ENCODE measurements at places on chromosomes 5 and 9. TPM values are rescaled to one million over a fixed set of nuclear protein-coding genes. Genes with fewer than 3 reads are reported as not detected.
A peak's percentile ranks its signal among the peaks of the same experiment; 100 is the strongest.

DNA sequence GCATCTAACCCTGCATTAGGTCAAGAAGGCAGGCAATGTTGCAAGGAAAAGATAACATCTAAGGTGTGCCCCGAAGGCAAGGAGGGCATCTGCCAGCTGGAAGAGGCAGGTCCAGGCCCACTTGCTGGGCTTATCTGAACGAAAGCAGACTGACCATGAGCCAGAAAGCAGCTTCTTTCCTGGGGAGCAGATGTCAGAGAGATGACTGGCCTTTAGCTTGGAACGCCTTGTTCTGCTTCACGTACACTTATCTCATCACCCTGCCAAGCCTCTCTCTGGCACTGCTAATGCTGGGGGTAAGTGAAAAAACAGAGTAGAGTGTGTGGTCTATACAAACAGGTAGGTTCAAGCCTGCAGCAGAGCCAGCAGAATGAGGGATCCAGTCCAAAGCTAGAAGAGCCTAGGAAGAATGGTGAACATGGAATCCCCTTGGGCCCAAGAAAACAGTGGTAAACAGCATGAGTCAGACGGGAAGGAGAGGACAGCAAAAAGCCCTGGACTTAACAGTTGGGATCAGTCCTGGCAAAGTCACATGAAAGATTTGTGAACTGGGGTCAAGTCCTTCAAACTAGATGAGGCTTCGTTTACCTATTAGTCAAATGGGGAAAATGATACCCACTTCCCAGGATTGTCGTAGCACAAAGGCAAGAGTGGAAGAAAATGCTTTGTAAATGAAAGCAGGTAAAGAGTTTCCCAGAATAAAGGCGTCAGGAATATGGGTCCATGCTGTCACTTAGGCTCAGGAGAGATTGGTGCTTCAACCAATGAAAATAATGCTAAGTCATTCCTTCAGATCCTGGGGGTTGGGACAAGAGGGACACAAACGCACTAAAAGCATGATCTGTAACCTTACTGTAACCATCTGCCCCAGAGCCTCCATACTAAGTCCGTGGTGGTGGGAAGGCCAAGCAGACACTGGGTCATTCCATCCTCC lies 200.9 kb downstream of the SLIT3 start:
- DNase-seq = no peak

- no peak for DNase-seq
Measured at GRCh38 chr9:114158482-114159130, 3.3 kb downstream of the COL27A1 start.

DNA sequence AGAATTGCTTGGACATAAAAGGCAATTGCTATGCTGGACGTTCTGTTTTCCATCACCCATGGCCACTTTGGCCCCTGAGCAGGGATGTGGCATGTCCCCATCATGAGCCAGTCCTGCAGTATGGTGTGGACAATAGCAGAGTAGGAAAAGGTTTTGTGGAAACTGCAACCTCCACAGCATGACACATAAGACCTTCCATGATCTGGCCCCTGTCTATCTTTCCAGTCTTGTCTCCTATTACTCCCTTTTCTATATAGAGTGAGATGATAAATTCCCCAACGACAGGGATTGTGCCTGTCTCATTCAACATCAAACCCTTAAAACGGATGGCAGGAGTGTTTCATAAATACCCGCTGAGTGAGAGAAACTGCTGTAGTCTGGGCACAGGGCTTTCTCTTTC lies 174.7 kb upstream of the PTCH1 start:
- DNase-seq = no peak

- no peak for DNase-seq
Measured at GRCh38 chr5:168207450-168208029, 83.9 kb upstream of the WWC1 start.

DNA sequence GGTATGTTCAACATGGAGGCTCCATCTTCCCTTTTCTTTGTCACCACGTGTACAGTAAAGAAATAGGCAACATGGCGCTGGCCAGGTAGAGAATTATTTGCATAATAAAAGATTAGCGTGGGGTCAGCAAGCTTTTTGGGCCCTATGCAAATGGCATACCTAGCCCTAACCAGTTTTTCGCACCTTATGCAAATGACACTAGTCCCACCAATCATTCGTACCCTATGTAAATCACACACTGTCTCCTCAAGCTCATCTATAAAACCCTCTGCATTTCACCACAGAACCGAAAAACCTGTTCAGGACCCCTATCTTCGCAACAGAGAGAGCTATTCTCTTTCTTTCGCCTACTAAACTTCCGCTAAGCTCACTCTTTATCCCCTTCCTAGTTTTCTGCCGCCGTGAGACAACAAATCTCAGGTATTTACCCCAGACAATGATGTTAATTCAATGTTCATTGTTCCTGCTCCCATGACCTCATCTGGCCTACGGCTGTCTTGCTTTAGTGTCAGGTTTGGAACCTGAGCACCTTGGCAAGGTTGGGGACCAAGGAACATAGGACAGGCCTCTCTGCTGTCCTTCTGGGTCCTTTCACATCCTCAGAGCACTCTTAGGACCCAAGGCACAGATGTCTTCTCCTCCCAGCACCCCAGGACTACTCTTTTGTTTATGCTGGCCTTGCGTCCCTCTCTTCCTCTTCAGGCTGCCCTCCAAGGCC lies 180.7 kb upstream of the RAI14 start:
- DNase-seq = no peak

GRCh38 chr9:129432297-129433154 lies 188.4 kb downstream of the C9orf50 start:
- DNase-seq = peak; percentile 29

- peak; percentile 93 for DNase-seq
Measured at GRCh38 chr9:129052592-129052991, 16.2 kb downstream of the MIGA2 start.

GRCh38 chr9:93898026-93898425 lies 57.1 kb downstream of the BARX1 start:
- no peak for DNase-seq

DNA sequence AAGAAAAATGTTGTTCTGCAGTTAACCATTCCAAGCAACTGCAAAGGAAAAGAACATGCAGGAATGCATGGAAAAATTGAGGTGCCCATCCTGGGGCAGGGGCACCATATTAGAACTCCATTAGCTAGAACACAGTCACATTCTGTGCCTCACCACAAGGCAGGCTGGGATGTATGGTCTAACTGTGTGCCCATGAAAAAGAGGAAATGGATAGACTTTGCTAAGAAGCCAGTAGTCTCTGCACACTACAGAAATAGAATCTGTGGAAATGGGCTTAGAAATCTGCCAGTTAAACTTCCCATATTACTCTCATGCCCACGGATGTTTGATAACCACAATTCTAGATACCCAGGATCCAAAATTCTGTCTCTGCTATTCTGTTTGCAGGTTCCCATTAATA lies 423.8 kb upstream of the SMARCA2 start:
- no peak for DNase-seq

DNA sequence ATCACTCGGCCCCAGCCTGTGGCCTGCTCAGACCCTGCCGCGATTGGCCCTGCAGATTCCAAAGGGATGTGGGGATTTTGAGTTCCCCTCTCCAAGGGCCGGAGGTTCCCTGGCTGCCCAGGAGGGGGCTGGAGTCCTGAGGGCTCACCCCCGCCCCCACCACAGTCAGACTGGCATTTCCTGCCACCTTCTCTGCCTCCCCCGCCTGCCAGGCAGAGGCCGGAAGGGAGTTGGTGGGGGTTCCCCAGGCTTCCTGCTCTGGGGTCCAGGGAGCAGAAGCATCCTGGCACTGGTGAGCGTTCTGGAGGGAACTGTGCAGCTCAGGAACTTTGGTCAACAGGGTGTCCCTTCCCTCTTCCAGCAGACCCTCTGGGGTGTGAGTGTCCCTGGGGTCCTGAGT lies 70.6 kb downstream of the RXRA start:
- no peak for DNase-seq

- DNase-seq = no peak
Measured at GRCh38 chr5:157471709-157472108, 11.7 kb downstream of the NIPAL4 start.

- no peak for DNase-seq
Measured at GRCh38 chr9:33659921-33660320, 135.4 kb upstream of the PRSS3 start.

GRCh38 chr5:138338411-138339090 lies 485 bp downstream of the FAM53C start:
- no peak for DNase-seq

- DNase-seq = no peak
Measured at GRCh38 chr5:149153751-149154610, 12.7 kb downstream of the ABLIM3 start.

GRCh38 chr9:11086561-11086960 lies 473.8 kb upstream of the PTPRD start:
- DNase-seq = no peak

DNA sequence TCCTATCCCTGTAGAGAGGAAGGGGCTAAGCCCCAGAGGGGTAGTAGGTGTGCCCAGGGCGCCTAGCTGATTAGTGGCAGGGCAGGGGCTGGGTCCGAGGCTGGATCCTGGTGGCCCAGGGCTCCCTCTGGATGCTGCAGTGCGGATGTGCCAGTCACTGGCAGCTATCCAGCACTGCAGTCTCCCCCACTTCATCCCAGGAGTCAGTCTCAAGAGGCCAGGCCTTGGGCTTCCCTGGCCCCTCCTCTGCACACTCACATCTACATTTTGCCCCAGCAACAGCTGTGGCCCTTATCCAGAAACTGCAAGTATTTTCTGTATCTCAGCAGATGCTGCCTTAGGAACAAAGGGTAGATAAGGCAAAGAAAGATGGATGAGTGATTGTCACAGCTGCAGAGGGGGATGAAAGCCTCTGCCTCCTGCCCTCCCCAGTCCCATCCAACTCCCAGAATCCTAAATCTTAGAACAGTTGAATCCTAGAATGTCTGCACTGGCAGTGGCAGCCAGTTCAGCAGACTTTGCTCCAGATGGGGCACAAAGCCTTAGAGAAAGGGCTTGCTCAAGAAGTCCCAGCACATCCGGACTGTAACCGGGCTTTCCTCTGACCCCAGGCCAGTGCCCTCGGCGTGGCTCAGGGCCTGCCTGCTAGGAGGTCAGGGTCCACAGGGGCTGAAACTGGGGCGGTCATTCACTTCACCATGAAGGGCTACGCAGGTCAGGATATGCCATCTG lies 1.6 kb downstream of the ANXA6 start:
- DNase-seq = no peak

DNA sequence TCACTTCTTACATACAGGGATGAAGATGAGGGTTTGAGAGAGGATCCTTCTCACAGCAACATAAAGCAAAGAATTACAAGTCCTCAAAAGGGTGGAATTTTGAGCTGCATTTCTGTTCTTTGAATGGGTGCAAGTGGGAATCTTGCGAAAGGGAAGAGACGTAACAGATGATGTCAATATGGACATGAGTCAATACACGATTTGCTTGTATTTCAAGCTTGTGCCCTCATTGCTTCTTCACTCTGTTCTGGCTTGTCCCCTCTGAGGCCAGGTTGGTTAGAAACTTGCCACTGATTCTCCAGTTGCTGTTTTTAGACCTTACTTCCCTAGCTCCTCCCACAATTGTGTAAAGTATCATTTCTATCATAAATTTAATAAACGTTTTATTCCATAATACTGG lies 104.8 kb upstream of the CLINT1 start:
- no peak for DNase-seq

DNA sequence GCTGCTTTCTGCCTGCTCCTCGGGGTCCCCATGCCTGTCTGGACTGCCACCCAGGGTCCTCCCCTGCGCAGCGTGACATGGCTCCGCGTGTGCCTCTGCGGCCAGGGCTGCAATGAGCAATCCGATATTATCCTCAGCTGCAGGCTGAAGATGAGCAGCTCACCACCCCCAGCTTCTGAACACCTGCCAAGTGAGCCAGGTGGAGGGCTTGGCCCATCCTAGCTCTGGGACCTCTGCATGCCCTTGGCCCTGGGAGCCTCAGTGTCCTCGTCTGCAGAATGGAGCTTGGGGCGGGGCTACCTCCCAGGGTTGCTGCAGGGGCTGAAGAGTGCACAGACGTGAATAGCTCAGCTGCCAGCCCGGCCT lies 4.1 kb upstream of the MYMK start:
- no peak for DNase-seq

DNA sequence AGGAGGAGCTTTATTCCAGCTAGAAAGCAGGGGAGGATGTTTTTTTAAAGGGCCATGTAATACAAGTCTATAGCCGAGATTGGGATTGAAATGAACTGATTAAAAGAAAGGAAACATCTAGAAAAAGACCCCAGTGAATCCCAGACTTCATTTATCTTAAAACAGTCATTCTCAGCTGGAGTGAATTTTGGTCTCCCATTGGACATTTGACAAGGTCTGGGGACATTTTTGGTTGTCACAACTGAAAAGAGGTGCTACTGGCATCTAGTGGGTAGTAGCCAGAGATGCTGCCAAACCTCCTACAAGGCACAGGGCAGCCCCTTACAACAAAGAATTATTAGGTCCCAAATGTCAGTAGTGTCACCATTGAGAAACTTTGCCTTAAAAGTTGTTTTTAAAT lies 16.3 kb upstream of the SPINK4 start:
- no peak for DNase-seq

The CDO1 gene
- not detected for total RNA-seq

The WNT8A gene
- not detected for total RNA-seq

The SLC34A3 gene
- total RNA-seq = not detected

The HAND1 gene
- total RNA-seq = 32.2 TPM

The NOXA1 gene
- total RNA-seq = 8.3 TPM

The G3BP1 gene
- total RNA-seq = 138 TPM

The IFNK gene
- total RNA-seq = not detected

The FGF10 gene
- 3.5 TPM for total RNA-seq

The RMI1 gene
- 5.2 TPM for total RNA-seq
